Esophagus squamous epithelium (tissue), 5 donors: ENCODE measurements at places on chromosomes 12 and 14. TPM values are rescaled to one million over a fixed set of nuclear protein-coding genes. Genes with fewer than 3 reads are reported as not detected.

The EFS gene
- total RNA-seq: 22.5 TPM

The ZFHX2 gene
- total RNA-seq: under 0.01 TPM

The ESR2 gene
- total RNA-seq: 0.29 TPM

The LHX5 gene
- not detected for total RNA-seq

The WSCD2 gene
- 3.6 TPM for total RNA-seq

The HAL gene
- total RNA-seq: 2.2 TPM

The CFAP251 gene
- total RNA-seq: 2.9 TPM

The BDKRB2 gene
- total RNA-seq: 20.4 TPM

The WDHD1 gene
- 6.4 TPM for total RNA-seq

The CYP27B1 gene
- total RNA-seq: 0.95 TPM

The NKX2-8 gene
- 10.0 TPM for total RNA-seq

The PTHLH gene
- 5.0 TPM for total RNA-seq

The DTX3 gene
- 1.6 TPM for total RNA-seq

The KCNMB4 gene
- total RNA-seq: 1.2 TPM

The MYG1 gene
- 29.1 TPM for total RNA-seq

The UNC79 gene
- not detected for total RNA-seq

The ANP32D gene
- not detected for total RNA-seq

The APOLD1 gene
- total RNA-seq: 2.5 TPM

The FAM222A gene
- total RNA-seq: 9.3 TPM

The AMN gene
- total RNA-seq: 15.9 TPM

The KCNC2 gene
- total RNA-seq: not detected

The FGF6 gene
- total RNA-seq: not detected

The GALNT8 gene
- total RNA-seq: 0.38 TPM

The YARS2 gene
- 26.3 TPM for total RNA-seq

The SCNN1A gene
- 266 TPM for total RNA-seq

The ANAPC5 gene
- total RNA-seq: 96.0 TPM

The POTEG gene
- total RNA-seq: not detected

The PLEK2 gene
- total RNA-seq: 17.9 TPM

The GPR84 gene
- total RNA-seq: not detected

The KRT2 gene
- total RNA-seq: not detected

The TMEM179 gene
- not detected for total RNA-seq

The GALNT9 gene
- total RNA-seq: not detected

The ATF1 gene
- 20.4 TPM for total RNA-seq

The SLCO1B1 gene
- not detected for total RNA-seq

The CDH24 gene
- 6.7 TPM for total RNA-seq

The SGPP1 gene
- 15.4 TPM for total RNA-seq

The TMEM52B gene
- not detected for total RNA-seq

The IL31 gene
- total RNA-seq: not detected

The CPNE6 gene
- total RNA-seq: not detected

The NRL gene
- 4.5 TPM for total RNA-seq

The PLBD2 gene
- total RNA-seq: 22.0 TPM

The SLC17A8 gene
- total RNA-seq: not detected

The NUBPL gene
- 2.9 TPM for total RNA-seq

The ART4 gene
- not detected for total RNA-seq

The PTCSC3 gene
- total RNA-seq: not detected

The CD163 gene
- 124 TPM for total RNA-seq

The RFC5 gene
- 13.7 TPM for total RNA-seq

The SNRNP35 gene
- 12.3 TPM for total RNA-seq

The C12orf56 gene
- 6.8 TPM for total RNA-seq

The ACOT6 gene
- total RNA-seq: not detected

The SYT1 gene
- not detected for total RNA-seq

The FGD6 gene
- total RNA-seq: 14.4 TPM

The PLEKHG7 gene
- total RNA-seq: not detected

The CS gene
- total RNA-seq: 126 TPM

The DPPA3 gene
- not detected for total RNA-seq
